ENCODE measurements at places on chromosomes 11 and 22. TPM values are rescaled to one million over a fixed set of nuclear protein-coding genes. Genes with fewer than 3 reads are reported as not detected.

GRCh38 chr22:43411040-43411868, 560 bp upstream of the MPPED1 start:
- H3K36me3 ChIP-seq, result no peaks in the 10 kb centered on the region
- no peak for DNase-seq
- H3K4me3 ChIP-seq, result no peak overlapping the region
- H3K27ac ChIP-seq, result no peak overlapping the region
- no peaks in the 10 kb centered on the region for H3K4me1 ChIP-seq

DNA sequence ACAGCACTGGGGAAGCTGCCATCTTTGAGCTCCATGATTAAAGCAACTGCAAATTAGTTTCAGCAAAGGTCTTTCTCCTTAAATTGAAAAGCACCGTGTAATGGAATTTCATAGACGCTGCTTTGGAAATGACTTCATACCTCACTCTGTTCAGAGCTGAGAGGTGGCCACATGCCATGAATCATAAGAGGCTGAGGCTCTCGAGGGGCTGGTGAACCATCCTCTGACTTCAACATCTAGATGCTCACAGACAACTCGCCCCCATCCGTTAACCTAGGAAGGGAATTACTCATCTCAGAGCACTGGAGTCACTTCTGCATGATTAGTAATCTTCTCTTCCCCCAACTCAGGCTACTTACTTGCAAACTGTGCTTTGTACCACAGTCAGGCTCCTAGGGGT, 122.3 kb downstream of the RCN1 start:
- H3K4me1 ChIP-seq, result no peaks in the 10 kb centered on the region
- no peak overlapping the region for H3K27ac ChIP-seq
- H3K27me3 ChIP-seq, result peaks cover 4% of the 10 kb centered on the region

DNA sequence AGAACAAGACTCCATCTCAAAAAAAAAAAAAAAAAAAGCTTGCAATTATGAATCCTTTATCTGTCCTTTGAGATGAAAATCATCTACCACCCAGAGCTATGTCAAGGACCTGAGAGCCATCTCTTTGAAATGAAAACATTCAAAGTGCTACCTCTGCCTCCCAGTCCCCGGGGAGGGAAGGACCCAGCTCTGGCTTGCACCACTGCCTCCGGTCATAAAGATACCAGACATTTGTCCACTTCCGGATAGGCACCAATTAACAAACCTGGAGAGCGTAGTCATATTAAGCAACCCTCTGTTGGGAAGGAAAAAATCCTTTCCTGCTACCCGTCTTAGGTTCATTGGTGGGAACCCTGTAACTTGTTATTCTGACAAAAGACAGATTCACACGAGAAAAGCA, 98.6 kb downstream of the ARHGAP8 start:
- H3K4me3 ChIP-seq, result no peak overlapping the region
- no peaks in the 10 kb centered on the region for H3K36me3 ChIP-seq
- H3K27me3 ChIP-seq, result no peaks in the 10 kb centered on the region
- peak; percentile 24 for DNase-seq
- no peaks in the 10 kb centered on the region for H3K4me1 ChIP-seq

The MDK gene
- total RNA-seq, result 20.5 TPM

The ELMOD1 gene
- total RNA-seq, result not detected

DNA sequence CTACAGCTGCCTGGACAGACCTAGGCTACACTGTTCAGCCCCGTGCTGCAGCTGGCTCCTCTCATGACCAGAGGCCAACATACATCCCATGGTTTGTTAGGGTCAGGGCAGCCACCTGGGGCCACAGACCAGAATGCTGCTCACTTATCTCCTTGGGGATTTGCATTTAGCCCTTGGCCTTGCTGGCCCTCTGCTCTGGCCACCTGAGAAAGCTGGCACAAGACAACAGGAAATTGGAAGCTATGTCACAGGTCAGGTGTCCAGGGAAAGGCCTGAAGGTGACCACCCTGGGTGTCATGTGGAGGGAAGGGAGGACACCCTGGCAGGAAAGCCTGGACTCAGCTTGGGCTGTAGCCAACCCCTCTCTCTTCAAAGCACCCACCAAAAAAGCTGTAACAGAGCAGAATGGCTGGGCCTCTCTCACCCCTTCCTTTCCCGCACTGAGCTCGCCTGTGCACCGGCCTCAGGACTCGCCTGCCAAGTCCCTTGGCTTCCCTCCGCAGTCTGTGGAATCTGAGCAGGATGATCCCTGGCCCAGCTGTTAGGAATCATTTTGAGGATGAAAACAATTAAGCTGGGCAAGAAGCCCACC, 86.3 kb downstream of the SNX19 start:
- H3K4me1 ChIP-seq, result peaks cover 7% of the 10 kb centered on the region
- H3K27ac ChIP-seq, result peak overlapping the region; percentile 48
- no peak overlapping the region for H3K4me3 ChIP-seq

The KCTD21 gene
- total RNA-seq, result 8.8 TPM

The PARVG gene
- 26.2 TPM for total RNA-seq
